ENCODE measurements at places on chromosomes 5 and 9.

- no peak for DNase-seq
Observed at GRCh38 chr9:19551124-19551929, 142.5 kb downstream of the ACER2 start.

- no peak for DNase-seq
Observed at GRCh38 chr9:126337729-126338372, 11.2 kb downstream of the MVB12B start.

GRCh38 chr5:173909199-173909598 is 21.1 kb downstream of the CPEB4 start:
- DNase-seq, result no peak

- no peak for DNase-seq
Observed at GRCh38 chr5:53069626-53070025, 39.9 kb downstream of the MOCS2 start.

GRCh38 chr5:35821513-35821912 is 35.2 kb upstream of the IL7R start:
- DNase-seq, result no peak

GRCh38 chr9:3842839-3843238 is 317.0 kb upstream of the RFX3 start:
- no peak for DNase-seq

DNA sequence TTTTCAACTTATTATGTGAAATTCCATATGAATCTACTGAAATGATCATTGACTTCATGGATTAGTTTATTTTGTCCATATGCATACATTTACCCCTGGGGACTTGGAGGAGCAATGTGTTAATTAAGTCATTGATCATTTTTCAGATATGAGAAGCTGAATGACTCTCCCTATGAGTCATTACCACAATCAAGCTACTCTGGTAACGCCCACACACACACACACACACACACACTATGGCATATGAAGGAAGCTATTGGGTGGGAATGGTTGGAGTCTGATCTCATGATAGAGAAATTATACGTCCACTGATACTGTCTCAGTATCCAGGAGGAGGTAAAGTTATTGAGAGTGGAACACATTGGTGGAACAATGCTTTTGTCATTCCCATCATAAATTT is 528.9 kb downstream of the AGTPBP1 start:
- no peak for DNase-seq

GRCh38 chr5:54360089-54360488 is 49.7 kb upstream of the ARL15 start:
- DNase-seq, result no peak

DNA sequence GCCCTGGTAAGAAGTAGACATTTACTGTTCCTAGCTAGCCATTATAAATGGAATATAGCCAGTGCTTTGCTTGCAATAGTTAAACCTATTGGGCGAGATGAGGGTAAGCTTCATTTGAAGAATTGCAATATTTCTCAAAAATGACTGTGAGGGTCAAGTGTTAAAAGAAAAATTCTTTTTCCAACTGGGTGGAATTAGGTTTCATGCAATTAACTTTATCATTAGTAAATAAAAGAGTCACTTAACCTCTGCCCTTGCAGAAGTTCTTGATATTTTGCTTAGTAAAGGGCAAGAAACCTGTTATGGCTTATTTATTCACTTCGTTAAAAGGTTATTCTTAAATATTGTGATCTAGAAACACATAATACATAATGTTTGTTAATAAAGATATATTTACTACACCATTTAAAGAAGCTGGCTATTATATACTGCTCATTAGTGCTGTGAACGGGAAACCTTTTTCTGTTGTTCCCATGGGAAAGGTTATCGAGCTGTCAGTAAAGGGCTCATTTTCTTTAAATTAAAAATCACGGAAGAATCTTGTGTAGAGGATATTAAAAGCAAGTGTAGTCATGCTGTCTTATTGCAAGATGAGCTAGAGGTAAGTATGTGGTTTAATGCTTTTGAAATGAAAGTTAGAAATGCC is 370.5 kb downstream of the CSNK1G3 start:
- DNase-seq, result no peak

DNA sequence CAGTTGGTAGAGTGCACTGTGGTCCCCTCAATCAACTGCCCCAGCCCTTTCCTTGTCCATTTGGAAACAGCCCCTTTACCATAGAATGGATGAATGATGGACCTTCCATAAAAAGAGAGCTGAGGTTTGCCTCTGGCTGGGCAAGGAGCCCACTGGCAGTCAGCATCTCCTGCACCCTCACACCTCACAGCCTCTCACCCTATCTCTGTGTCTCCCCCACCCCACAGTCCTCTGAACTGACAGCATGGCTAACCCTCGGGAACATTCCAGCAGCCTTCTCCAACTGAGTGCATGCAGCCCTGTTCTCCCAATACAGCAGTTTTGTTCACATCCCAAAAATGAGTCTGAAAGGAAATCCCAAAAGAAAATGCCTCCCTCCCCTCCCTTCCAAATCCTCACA is 51.7 kb downstream of the RETREG1 start:
- no peak for DNase-seq

- DNase-seq, result no peak
Observed at GRCh38 chr5:132003170-132003744, 8.2 kb downstream of the ACSL6 start.

DNA sequence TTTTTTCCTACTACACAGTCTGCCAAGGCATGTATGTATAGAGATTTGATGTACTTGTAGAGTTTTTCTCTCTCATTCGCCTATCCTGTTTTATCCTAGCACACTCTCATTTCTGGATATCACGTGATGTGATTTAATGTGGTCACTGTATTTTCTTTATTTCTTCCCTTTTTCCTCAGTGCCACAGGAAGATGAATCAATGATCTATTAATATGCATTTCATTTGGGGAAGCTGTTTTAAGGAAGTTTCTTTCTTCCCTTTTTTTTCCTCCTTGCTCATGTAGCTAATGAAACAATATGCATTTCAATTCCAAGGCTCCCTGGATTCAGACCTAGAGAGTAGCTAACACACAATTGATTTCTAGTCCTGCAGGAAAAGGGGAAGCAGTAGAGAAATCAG is 506.3 kb upstream of the WWC1 start:
- DNase-seq, result no peak

DNA sequence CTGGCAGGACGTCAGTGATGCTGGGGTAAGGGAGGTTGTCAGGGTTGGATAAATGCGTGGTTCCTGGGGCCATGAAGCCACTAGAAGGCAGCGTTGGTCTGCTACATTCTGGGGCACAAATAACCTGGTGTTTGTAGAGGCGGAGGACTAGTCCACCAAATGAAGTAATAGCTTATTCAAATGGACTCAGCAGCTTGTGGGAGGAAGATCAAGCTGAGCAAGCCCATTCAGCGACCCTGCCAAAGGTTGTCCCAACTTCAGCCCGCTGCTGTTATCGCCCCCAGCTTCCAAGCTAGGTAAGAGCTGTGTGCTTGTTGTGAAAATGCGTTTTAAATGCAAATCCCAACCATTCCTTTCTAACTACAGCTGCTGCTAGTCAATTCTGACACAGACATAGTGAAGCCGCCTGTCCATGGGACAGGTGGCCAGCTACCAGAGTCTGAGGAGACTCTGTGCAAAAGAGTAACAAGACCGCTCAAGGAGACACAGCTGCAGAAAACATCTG is 7.6 kb upstream of the FAM240B start:
- peak; percentile 3 for DNase-seq

- no peak for DNase-seq
Observed at GRCh38 chr5:56409331-56410190, 176.4 kb upstream of the ANKRD55 start.
